ENCODE measurements at places on chromosomes 5 and 9.

GRCh38 chr5:43567967-43568366 lies 11.1 kb upstream of the PAIP1 start:
- DNase-seq = no peak

- no peak for DNase-seq
These were observed 526.1 kb downstream of the TLR4 start for GRCh38 chr9:118230329-118230728.

- DNase-seq = no peak
These were observed 146.5 kb downstream of the FANCC start for GRCh38 chr9:95171001-95171400.

DNA sequence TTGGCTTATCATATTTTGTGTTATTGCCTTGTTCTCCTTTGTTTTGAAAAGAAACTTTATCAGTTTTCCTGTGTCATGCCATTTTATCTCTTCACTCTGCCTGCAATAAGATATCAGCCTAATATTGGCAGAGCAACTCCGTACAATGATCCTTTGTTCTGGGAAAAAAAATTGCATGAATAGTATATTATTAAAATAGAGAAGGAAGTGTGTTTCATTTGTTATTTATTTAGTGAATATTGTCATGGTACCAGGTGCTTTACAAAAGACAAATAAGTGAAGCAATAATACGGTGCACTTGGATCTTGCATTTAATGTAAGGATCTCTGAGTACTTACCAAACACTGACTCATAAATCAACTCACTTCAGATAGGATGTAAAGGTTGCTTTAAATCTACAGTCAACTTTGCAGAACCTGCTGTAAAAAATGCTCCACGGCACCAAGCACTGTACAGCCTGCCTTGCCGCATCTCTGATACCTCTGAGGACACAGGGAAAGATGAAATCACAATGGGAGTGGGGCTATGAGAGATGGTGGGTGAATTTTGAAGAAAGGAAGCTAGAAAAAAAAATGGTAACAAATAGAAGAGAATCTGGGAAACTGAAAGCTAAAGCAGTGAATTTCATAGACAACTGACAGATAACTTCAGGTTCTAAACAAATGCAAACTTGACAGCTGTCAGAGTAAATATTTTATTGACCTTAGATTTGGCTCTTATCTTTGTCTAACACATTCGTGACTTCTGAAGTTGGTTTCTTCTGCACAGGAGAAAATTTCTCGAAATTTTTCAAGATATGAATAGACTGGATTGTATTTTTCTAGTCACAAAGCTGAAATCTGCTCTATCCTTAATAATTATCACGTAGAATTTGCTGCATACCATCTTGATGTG lies 232.1 kb downstream of the ENC1 start:
- DNase-seq = no peak

GRCh38 chr9:127749090-127749787 lies 14.1 kb upstream of the TOR2A start:
- DNase-seq = no peak

GRCh38 chr5:111163000-111163399 lies 61.2 kb upstream of the CAMK4 start:
- no peak for DNase-seq

- DNase-seq = no peak
These were observed 11.1 kb upstream of the GARNL3 start for GRCh38 chr9:127253446-127253845.

DNA sequence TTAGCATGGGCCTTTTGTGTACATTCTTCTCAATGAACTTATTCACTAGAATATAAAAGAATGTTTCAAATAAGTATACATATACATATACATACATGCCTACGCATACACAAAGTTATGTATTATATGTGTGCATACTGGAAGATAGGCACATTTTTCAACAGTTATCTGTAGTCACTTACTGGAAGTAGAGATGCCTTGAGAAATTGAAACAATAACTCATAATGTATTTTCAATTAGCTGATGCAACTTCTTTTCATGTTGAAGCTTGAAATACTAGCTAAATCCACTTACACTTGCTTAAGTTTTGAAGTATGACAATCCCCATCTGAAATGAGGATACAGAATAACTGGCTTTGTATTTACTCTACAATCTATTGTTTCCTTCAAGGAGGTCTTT lies 469.0 kb upstream of the PTGER4 start:
- no peak for DNase-seq

DNA sequence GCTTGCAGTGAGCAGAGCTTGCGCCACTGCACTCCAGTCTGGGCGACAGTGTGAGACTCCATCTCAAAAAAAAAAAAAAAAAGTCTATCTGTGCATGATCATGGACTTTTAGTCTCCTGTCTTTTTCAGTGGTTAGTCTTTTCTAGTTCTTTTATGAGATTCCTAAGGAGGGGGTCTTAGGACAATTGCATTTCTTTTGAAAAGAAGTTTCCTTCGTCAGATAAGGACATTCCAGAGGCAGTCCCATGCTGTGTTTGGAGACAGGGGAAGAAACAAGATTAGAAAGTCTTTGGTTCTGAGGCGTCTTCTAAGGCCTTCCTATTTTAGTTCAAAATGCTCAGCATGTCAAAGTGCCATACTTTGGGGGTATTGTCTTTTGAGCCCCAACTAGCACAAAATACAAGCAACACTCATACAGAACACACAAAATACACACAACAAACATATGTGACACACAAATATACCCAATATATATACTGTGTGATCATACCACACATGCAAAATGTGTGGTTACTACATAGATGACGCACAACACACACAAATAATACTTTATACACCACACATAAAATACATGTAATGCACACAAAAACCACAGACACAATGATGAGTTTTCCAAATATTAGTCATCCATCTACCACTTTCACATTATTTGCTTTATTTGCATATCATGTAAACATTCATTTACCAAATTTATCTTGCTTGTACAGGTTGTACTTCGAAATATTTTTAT lies 394.5 kb downstream of the SPATA31D1 start:
- no peak for DNase-seq

DNA sequence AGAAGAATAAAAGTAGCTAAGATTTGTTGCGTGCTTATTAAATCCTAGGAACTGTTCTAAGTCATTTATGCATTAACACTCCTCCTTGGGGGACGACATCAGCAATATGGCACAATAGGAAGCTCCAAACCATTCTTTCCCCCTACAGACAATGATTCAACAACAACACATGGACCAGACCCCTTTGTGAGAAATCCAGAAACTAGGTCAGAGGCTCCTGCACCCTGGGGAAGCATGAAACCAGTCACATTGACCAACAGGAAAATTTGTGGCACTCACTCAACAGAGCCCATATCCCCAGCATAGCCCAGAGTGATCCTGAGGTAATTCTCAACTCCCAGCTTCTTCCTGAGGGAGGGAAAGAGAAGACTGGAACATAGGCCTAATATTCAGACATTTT lies 294.4 kb downstream of the HINT1 start:
- DNase-seq = no peak

DNA sequence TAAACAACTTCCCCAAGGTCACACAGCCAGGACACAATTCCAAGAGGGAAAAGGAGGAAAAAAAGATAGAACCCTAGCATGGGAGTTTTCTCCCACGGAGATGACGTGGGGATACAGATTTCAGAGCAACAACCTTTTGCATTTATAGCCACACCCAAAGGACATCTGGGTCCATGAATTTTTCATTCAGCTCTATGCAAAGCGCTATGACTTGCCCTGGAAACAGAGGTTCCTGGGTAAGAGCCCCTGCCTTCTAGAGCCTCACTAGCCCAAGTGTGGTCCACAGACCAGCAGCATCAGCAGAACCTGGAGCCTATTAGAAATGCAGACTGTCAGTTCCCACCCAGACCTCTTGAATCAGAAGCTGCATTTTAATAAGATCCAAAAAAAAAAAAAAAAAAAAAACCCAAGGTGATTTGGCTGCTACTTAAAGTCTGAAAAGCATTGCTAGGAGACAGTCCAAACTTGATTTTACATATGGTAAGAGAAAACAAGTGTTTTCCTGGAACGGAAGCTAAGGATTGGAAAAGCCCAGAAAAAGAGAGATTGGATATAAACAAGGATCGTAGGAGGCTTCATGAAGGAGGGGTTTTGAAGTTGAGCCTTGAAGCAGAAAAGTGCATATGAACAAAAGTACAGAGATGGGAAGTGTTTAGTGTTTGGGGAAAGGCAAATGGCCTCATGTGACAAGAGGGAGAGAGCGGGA lies 17.6 kb upstream of the ADAM19 start:
- no peak for DNase-seq

DNA sequence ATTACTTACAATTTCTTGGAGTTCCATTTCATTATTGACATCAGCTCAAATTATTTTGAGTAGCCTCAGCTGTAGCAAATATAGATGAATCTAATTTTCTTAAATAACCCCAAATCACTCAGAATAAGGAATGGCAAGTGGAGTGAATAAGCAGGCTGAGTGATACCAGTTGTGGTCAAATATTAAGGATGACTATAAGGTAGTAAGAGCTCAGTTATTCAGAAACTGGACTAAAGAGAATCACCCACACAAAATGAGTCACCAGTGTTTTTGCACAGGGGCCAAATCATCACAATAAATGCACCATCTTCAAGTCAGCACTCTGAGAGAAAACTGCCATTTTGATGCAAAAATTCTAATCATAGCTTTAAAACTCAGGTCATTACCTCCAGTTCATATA lies 128.9 kb upstream of the TARS1 start:
- DNase-seq = no peak

GRCh38 chr5:41542183-41542582 lies 31.8 kb upstream of the PLCXD3 start:
- no peak for DNase-seq
